Liver (tissue), 10 donors: ENCODE measurements at places on chromosomes 4 and X. TPM values are rescaled to one million over a fixed set of nuclear protein-coding genes. Genes with fewer than 3 reads are reported as not detected.

GRCh38 chr4:89171176-89171805, 60.0 kb downstream of the TIGD2 start:
- no peak overlapping the region for H3K27ac ChIP-seq
- DNase-seq: no peak
- no peaks in the 10 kb centered on the region for H3K36me3 ChIP-seq
- H3K4me3 ChIP-seq: no peak overlapping the region

DNA sequence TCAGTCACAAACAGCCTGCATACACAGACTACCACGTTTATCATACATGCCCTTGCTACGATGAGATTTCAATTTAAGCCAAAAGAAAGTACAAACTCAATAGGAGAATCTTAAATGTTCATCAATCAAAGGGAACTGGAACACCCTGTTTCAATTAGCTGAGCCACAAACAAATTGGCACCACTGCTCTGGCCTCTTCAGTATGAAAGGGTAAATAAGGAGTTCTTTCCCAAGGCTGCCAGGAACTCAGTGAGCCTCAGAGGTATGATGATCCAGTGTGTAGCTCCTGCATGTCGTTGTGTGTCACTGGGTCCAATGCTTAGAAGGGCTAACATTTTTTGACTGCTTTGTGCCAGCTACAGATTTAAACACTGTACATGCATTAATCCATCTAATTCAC, 5.4 kb downstream of the RNF150 start:
- H3K4me1 ChIP-seq: peaks cover 6% of the 10 kb centered on the region
- H3K36me3 ChIP-seq: no peaks in the 10 kb centered on the region
- H3K27ac ChIP-seq: no peak overlapping the region
- H3K27me3 ChIP-seq: peaks cover 3% of the 10 kb centered on the region

DNA sequence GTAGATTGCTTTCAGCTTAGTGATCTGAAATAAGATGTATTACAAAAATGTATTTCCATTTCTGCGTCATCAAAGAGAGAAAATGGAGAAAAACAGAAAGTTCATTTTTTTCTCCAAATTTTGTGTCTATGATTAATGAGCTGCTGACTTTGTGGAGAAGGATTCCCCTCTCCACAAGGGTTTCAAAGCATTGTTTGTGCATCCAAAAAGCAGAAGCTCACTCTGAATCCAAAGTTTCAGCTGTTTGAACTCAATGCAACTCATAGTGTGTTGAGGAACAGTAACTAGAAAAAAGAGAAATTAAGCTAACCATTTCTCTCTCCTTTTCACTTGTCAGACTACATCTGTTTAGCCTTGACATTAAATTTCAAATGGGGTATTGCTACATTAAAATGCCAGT, 62.9 kb upstream of the SLC7A11 start:
- H3K4me3 ChIP-seq: no peak overlapping the region
- no peaks in the 10 kb centered on the region for H3K27me3 ChIP-seq
- no peak overlapping the region for H3K27ac ChIP-seq
- H3K36me3 ChIP-seq: no peaks in the 10 kb centered on the region

DNA sequence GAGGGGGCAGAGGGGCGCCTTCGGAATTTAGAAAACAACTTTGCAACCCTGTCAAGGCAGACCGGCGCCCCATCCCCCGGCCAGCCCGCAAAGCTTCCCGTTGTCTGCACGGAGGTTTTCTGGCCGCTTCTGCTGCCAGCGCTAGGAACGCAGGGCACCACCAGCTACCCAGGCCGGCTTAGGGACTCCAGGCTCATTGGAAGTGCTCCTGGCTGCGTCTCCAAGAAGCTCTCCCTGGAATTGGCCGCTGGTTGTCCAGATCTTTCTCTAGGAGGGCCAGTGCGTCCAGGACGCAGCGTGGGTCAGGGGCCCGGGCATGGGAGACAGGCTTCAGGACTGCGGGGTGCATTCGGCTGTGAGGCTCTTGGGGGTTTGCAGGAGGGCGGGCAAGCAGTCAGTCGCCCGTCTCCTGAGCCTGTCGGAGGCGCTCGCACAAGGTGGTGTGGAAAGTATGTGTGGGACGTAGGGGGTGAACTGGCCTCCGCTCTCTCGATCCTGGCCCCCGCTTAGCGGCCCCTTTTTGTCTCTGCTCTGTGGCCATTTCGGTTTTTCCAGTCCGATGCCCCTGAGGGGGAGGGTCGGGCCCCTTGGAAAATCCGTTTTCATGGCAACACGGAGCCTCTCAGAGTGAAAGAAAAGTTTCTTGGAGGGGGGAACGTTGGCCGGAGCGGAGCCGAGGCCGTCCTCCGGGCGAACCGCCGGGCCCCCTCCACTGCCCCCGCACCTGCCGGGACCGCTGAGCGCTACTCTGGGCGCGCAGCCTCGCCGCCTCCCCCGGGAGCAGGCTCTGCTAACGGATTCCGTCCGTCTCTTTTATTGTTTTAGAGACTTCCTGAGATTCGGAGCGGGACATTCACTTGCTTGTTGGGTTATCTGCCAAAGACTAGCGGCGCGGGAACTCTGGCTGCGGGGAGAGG, 810 bp upstream of the SOX3 start:
- no peaks in the 10 kb centered on the region for H3K36me3 ChIP-seq
- no peak for DNase-seq
- H3K27me3 ChIP-seq: no peaks in the 10 kb centered on the region

DNA sequence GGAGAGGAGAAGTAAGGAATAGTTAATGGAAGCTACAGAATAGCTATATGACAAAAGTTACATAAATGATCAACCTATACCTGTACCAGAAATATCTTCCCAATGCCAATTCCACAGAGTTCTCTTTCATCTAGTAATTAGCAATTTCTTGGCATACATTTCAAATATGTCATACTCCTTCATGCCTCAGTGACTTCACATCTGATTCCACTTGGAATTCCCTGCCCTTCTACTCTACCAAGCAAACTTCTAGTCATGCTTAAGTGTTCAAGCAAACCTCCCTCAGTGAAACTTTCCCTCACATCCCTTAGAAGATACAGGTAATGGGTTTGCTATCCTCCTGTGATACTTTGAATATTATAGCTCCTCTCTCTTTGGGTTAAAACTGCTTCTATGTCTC, 127.1 kb downstream of the KLHL13 start:
- H3K4me3 ChIP-seq: no peak overlapping the region
- no peaks in the 10 kb centered on the region for H3K36me3 ChIP-seq
- no peak for DNase-seq
- no peaks in the 10 kb centered on the region for H3K27me3 ChIP-seq

DNA sequence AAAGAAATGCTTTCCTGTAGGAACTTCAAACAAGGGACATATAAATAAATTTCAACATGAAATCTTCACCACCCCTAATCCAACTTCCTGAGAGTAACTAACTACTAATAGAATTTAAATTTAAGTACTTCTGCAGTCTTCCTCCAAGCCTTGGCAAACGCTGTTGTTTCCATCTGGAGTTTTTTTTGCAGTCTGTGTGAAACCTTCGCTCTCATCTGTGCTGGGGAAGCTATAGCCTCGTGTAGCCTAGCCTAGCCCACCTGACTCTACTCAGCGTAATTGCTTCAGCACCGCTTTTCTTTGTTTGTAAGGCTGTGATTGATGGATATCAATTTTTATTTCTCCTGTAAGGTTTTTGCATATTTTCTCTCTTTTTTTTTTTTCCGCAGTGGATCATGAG, 30.9 kb downstream of the STOX2 start:
- no peak overlapping the region for H3K4me3 ChIP-seq
- H3K4me1 ChIP-seq: no peaks in the 10 kb centered on the region
- H3K27me3 ChIP-seq: no peaks in the 10 kb centered on the region

Gene CSN1S1
- total RNA-seq: not detected

Gene CTAG1B
- not detected for total RNA-seq

Gene SPANXN3
- not detected for total RNA-seq

Gene GNRHR
- not detected for total RNA-seq

Gene GLRB
- 0.92 TPM for total RNA-seq
